ENCODE measurements at places on chromosomes 13 and 19.

DNA sequence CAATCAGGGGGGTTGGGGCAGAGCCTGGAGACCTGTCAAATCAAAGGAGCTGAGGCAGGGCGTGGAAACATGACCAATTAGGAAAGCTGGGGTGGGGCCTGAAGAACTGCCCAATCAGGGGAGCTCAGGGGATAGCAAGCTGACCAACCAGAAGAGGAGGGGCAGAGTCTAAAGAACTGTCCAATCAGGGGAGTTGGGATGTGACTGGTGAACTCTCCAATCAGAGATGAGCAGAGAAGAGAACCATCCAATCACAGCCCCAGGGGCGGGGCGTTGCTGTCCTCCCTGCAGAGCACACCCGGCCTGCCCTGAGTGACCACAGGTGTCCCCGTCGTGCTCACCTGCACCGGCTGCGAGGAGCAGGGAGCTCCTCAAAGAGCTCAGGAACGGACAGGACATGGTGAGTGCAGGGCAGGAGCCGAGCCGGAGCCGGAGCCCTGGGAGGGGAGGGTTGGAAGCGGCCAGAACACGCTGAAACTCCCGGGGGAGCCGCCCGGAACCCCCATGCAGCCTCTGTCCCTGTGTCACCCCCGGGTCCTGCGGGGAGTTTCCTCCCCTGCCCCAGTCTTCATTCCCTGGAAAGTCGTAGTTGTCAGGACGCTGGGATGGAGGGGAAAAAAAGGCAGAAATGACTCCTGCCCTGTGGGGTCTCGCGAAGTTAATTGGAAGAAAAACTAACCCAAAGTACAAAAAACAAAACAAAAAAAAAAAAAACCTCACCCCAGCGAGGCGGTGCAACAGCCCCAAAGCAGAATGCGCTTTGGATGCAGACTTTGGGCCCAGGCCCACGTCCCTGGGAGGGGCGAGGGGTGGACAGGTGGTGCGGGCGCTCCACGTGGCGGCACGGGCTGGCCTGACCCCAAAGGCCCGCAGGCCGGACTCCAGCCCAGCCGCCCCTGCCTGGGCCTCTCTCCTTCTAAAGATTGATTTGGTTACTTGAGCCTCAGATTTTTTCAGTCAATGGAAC is at the start of gene ZNF556:
Gene ZNF556, plus strand, starts transcription at position 311 of the 967 bp plus-strand sequence. Its CDS starts 87 bp downstream, at position 398.
- DNase-seq: no peak

DNA sequence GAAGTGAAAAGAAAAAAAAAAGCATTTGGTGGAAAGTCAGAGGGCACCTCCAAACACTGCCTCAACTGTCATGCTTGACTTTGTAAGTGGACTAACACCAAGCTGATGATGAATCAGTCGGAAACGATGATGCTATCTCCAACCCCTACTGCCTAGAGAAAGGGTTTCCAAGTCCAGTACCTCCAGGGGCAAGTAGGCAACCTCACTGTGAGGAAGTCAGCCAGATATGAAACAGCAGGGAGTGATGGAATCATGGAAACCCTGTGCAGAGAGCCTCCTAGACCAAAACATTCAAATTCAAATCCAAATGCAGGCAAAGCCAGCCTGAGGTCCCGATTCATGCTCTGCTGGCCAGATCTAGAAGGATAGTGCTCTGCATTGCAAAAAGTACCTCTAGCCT is 100.9 kb upstream of the SERP2 start:
- no peak for DNase-seq

- DNase-seq: no peak
These were observed 290.7 kb upstream of the MIR17HG start for GRCh38 chr13:91056746-91057145.

DNA sequence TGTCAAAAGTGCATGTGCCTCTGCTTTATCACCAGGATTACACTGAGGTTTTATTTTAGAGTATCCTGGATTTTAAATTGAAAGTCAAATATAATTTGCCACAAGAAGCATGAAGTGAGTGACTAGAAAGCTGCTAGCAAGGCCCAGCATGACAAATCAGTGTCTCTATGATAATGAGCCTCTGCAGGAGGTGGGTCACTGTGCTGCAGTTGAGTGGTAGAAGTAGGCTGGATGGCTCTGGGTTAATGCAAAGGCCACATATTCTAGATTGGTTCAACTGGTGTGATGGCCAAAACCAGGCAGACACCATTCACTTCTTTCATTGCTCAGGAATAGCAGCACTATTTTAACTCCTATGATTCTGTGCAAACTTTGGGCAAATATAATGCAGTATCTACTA is 491.5 kb downstream of the OLFM4 start:
- DNase-seq: no peak

DNA sequence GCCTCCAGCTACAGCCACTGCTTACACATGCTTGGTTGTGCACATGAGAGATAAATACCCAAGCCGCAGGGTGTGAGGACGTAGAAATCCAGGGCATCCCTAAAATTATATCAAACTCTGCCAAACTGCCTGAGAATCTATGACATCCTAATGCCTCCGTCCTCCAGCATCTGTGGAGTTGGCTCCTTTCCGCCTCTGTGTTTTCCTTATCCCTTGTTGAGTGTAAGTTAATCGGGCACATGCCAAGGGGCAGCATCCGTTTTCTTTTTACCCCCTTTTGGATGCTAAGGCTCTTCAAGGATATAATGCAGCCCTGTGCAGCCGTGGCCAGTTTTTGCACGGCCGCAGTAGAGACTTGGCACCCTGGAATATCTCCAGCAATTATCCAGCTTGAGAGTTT is 66.5 kb downstream of the COL4A2 start:
- no peak for DNase-seq

- DNase-seq: no peak
These were observed 20.3 kb upstream of the BCL3 start for GRCh38 chr19:44728178-44728577.

GRCh38 chr19:2793126-2793525 is 7.8 kb downstream of the THOP1 start:
- no peak for DNase-seq

DNA sequence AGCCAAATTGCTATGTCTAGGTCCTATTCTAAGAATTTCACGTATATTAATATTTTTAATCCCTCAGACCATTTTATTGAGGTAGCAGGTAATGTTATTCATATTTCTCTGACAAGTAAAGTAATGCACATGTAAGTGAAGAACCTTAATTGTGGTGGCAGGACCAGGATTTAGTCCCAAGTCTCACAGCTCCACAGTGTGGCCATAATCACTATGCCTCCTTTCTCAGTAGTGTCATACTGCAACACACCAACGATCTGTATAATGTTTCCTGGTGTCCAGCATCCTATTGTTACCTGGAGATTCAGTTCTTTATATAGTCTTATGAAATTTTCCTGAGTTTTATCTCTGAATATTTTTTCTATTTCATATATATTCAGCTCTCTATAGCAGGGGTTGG is 340.3 kb downstream of the OLFM4 start:
- DNase-seq: no peak

DNA sequence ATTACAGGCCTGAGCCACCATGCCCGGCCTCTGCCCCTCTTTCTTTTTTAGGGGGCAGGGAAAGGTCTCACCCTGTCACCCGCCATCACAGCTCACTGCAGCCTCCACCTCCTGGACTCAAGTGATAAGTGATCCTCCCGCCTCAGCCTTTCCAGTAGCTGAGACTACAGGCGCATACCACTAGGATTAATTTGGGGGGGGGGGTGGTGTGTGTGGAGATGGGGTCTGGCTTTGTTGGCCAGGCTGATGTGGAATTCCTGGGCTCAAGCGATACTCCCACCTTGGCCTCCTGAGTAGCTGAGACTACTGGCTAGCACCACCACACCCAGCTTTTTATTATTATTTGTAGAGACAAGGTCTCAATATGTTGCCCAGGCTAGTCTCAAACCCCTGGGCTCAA is 4.2 kb downstream of the APOE start:
- DNase-seq: no peak

DNA sequence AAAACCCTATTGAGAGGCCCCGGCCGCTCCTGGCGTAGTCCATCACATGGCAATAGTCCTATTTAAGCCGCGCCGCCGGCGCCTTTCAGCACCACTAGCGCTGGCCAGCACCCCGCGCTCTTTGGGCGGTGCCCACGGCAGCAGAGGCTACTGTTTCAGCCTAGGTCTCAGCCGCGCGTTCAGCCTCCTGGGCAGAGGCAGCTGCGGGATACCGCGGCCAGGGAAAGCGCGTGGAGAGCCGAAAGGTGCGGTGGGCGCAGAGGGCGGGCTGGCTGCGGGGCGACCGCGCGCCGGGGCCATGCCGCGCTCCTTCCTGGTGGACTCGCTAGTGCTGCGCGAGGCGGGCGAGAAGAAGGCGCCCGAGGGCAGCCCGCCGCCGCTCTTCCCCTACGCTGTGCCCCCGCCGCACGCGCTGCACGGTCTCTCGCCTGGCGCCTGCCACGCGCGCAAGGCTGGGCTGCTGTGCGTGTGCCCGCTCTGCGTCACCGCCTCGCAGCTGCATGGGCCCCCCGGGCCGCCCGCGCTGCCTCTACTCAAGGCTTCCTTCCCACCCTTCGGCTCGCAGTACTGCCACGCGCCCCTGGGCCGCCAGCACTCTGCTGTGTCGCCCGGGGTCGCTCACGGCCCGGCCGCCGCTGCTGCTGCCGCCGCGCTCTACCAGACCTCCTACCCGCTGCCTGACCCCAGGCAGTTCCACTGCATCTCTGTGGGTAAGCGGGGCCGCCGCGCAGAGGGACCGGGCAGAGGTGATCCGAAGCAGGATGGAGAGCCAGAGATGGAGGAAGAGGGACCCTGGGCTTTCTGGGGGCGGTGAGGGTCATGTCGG is at the start of gene GSX1:
Gene GSX1, plus strand, starts transcription at position 91 of the 826 bp plus-strand sequence. Its CDS starts 208 bp downstream, at position 299.
- DNase-seq: no peak

DNA sequence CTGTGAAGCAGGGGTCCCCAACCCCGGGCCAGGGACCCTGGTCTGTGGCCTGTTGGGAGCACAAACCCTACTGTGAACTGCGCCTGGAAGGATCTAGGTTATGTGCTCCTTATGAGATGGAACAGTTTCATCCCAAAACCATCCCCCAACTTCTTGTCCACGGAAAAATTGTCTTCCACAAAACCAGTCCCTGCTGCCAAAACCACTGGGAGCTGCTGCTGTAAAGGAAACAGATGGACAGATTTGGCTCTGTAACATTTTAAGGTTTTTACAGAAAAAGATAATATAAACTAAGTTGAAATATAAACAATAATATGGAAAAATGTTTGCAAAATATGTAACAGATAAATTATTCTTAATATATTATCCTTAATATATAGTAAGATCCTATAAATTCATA is 73.7 kb downstream of the COG6 start:
- no peak for DNase-seq

DNA sequence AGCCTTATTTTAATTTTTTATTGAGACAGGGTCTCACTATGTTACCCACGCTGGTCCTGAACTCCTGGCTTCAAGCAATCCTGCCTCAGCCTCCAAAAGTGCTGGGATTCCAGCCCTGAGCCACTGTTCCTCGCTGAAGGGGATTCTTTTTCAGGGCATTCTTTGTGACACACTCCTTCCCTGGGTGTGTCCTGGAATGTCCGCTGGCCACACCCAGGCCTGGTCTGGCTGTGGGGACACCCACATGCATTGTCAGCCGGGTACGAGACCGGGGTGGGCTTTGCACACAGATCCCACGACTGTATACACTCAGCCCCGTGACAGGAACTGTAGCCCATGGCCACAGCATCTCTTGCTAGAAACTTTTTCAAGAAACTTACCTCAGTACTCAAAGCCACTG is 34.4 kb upstream of the GATAD2A start:
- DNase-seq: no peak

DNA sequence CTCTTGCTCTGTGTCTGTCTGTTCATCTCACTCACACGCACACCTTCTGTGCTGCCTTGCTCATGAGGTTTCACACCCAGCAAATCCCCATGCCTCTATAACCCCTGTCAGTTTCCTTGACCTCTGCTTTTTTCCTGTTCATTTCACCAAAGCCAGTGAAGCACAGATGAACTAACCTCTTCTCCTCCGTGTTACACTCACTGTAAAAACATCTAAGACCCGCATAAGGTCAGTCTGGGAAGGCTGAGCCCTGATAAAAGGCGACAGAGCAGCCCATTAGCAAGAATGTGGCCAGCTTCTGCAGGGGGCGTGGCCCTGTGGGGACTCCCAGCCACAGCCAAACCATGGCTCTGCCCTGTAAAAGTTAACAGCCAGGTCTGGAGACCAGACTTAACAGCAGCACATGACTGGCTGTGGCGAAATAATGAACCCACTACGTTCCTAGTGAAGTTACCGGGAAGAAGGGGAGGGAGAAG is 42.8 kb upstream of the NPAS1 start:
- DNase-seq: no peak

- no peak for DNase-seq
These were observed 1224.4 kb downstream of the EFNB2 start for GRCh38 chr13:105311094-105311493.

GRCh38 chr19:19900139-19900728 is 512 bp upstream of the ZNF93 start:
- DNase-seq: no peak

GRCh38 chr13:80454245-80454644 is 113.3 kb upstream of the SPRY2 start:
- DNase-seq: no peak

DNA sequence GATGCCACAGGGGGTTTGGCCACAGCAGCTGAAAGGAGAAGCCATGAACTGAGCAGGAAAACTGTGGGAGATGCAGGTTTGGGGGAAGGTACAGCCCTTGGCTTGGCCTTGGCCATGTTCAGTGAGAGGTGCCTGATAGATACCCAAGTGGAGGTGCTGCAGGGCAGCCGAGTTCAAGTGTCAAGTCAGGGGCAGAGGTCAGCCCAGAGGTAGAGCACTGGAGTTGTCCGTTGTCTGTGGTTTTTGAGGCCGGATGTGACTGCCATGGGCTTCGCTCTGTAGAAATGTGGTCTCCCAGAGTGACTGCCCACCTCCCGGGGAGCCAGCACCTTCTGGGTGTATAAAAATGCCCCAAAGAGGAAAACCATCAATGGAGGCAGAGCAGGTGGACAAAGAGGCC is 65.3 kb downstream of the DPF1 start:
- no peak for DNase-seq

DNA sequence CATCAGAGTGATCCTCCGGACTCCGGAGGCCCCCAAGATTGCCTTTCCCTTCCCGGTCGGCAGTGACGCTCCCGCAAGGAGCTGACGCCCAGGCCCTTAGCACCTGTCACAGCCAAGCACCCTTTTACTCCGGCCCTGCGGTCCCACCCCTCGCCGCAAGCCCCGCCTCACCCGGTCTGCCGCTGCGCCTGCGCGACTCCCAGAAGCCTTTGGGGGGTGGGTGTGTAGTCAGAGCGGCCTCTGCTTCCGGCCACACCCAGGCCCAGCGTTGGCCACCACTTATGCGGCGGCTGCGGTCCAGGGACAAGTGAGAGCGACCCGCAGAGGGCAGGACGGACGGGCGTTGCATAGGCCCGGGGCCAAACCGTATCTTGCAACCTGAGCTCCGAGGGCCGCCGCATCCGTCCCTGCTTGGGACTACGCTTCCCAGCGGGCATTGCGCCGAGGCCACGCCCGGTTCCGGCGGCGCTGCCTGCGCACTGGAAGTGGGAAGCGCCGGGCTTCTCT is 441 bp upstream of the ZFP28 start:
- peak; percentile 83 for DNase-seq

Data from activated T-helper 9 cell treated with anti-CD3 and anti-CD28 coated beads, Interleukin-2, amount 50 U/mL, for 16 hours (primary cell).